ENCODE measurements at places on chromosomes 16 and 17. TPM values are rescaled to one million over a fixed set of nuclear protein-coding genes. Genes with fewer than 3 reads are reported as not detected.

GCGR gene
- not detected for total RNA-seq

ACSM3 gene
- 0.79 TPM for total RNA-seq

SLC38A10 gene
- 63.9 TPM for total RNA-seq

VWA3A gene
- not detected for total RNA-seq

ADAT1 gene
- total RNA-seq, result 57.1 TPM

GAS7 gene
- 0.66 TPM for total RNA-seq

GALR2 gene
- not detected for total RNA-seq

DRC3 gene
- total RNA-seq, result 0.66 TPM

C17orf78 gene
- not detected for total RNA-seq

WNT3 gene
- 0.66 TPM for total RNA-seq

PHKG2 gene
- 14.5 TPM for total RNA-seq

HBA1 gene
- not detected for total RNA-seq

SAMD14 gene
- total RNA-seq, result 0.53 TPM

MED31 gene
- 10.1 TPM for total RNA-seq

NPTX1 gene
- total RNA-seq, result 163 TPM

PRCD gene
- 1.1 TPM for total RNA-seq

CLEC19A gene
- total RNA-seq, result not detected
